ENCODE measurements at places on chromosomes 7 and 10.

GRCh38 chr10:49273082-49273465, 25.9 kb upstream of the C10orf71 start:
- no peak for DNase-seq

- DNase-seq, result no peak
These were observed 6.0 kb downstream of the PRR15 start for GRCh38 chr7:29569648-29570047.

DNA sequence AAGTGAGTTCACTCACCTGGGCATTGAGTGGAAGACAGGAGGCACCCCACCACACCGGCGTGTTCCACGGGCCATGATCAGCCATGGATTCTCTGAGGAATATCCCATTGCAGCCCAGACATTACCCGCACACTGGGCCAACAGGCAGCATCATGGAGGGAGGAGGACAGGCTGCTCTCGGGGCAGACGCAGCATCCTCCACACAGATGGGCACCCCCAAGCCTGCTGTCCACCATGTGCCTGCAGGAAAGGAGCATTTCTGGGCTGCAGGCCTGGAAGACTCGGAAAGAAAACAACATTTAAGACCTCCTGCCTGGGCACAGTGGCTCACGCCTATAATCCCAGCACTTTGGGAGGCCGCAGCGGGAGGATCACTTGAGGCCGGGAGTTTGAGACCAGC, 71.0 kb upstream of the SH2B2 start:
- DNase-seq, result no peak

GRCh38 chr7:37901236-37901827, 15.3 kb downstream of the SFRP4 start:
- DNase-seq, result peak; percentile 30

GRCh38 chr7:66330961-66331360, 125.8 kb downstream of the TPST1 start:
- DNase-seq, result no peak

GRCh38 chr10:60323162-60323561, 66.5 kb downstream of the ANK3 start:
- DNase-seq, result no peak

DNA sequence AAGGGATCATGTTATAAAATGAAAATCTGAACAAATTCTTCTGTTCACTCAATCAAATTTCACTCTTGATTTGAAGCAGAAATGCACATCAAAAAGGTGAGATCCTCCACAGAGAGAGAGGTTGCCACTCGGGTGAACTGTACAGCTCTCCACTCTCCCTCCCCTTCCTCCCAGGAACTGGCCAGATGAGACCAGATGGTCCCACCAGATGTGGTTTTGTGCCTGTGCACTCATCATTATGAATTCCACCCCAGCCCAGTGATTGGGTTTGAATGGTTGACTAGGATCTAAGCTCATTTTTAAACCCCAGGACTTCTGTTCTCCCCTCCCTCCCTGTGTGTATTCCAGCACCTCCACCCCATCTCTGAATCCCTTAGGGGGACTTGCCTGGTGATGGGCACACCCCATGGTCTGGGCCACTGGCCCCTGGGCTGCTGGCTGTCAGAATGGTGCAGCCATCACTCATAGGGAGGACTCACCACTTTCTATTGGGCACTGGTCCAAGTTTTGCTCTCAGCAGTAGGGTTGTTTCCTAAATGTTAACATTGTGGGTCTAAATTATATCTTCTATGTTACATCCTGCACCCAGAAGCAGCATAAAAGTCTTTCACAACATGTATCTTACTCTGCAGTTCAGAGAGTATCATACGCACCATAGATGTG, 393.1 kb downstream of the TNS3 start:
- DNase-seq, result no peak

DNA sequence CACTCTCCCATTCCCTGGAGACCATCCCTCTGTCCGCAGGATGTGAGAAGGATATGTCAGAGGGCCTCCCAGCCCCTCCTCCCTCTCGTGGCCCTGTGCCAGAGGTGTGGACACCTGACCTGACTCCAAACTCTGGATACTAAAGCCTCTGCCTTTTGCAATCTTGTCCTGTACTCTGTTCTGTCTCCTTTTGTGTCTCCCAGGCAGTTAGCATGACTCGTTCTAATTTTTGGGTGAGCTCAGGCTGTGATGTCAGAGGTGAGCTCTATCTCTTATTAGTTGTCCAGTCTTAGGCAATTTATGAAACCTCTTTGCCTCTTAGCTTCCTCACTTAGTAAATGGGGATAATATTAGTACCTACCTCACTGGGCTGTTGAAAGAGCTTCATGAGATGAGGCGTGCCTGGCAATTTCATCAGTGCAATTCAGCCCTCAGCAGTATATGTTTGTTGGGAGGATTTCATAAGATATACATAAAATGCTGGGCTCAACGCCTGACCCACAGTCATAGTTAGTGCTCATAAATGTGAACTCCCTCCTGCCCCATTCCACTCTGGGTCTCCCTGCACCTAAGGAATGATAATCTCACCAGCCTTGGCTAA, 10.9 kb downstream of the MARVELD1 start:
- DNase-seq, result no peak

- no peak for DNase-seq
These were observed 126.0 kb upstream of the ANKRD1 start for GRCh38 chr10:91046869-91047268.

GRCh38 chr10:73099141-73099540, 2.5 kb upstream of the P4HA1 start:
- no peak for DNase-seq

DNA sequence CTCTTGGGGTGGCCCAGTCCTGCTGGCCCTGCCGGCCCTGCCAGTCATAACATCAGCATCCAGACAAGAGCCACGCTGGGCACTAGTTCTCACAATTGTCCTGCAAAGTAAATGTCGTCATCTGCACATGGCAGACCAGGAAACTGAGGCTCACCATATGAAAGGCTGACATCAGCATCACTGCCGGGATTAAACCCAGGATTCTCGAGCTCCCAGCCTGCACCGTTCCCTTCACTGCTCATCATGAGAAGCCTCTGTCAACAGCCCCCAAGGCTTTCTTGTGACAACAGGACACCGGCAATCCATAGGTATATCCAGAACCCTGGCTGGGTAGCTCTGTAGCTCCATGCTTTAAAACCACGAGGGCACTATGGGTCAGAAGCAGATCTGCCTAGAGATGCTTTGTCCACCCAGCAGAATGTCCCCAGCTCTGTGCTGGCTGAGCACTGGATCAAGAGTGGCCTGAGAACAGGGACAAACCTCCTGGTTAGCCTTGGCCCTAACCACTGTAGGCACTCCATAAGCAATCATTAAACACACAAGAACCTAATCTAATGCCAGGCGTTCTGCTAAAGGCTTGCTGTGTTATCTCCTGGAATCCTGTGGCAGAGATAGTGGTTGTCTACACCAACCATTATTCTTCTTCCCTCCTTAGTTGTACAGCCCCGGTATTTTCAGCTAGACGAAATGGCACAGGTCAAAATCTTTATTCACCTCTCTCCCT, 41.2 kb upstream of the C10orf71 start:
- no peak for DNase-seq

DNA sequence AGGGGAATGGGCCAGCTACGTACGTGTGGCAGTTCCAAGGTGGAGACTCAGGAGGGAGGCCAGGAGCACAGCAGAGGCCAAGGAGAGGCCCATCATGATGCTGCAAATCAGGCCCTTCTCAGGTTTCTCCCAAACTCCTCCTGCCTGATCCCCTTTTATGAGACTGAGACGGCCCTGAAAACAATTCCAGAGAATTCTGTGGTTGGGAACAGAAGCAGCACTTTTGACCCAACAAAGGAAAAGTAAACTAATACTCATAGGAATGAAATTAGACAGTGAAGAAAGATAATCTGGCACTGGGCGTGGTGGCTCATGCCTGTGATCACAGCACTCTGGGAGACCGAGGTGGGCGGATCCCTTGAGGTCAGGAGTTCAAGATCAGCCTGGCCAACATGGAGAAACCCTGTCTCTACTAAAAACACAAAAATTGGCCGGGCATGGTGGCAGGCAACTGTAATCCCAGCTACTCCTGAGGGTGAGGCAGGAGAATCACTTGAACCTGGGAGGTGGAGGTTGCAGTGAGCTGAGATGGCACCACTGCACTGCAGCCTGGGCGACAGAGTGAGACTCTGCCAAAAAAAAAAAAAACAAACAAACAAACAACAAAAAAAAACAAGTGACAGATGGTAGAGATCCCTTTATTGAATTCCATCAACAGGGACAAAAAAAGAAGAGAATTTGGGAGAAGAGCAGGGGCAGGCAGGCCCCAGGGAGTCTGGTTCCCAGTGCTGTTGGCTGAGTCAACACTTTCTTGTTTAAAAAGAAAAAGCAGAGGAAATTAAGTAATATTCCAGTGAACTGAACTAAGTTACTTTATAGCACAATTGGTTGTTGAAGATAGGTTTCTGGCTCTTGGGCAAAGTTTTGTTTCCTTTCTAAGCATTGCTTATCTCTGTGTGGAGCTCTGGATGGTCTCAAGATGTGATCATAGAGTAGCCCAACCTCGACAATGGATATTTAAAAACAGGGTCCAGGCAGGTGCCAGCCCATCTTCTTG, at the start of gene CCL26:
Gene CCL26 (minus strand): TSS at position 131 of the 997 bp plus-strand sequence. CDS start 35 bp downstream, at position 96.
- DNase-seq, result no peak

DNA sequence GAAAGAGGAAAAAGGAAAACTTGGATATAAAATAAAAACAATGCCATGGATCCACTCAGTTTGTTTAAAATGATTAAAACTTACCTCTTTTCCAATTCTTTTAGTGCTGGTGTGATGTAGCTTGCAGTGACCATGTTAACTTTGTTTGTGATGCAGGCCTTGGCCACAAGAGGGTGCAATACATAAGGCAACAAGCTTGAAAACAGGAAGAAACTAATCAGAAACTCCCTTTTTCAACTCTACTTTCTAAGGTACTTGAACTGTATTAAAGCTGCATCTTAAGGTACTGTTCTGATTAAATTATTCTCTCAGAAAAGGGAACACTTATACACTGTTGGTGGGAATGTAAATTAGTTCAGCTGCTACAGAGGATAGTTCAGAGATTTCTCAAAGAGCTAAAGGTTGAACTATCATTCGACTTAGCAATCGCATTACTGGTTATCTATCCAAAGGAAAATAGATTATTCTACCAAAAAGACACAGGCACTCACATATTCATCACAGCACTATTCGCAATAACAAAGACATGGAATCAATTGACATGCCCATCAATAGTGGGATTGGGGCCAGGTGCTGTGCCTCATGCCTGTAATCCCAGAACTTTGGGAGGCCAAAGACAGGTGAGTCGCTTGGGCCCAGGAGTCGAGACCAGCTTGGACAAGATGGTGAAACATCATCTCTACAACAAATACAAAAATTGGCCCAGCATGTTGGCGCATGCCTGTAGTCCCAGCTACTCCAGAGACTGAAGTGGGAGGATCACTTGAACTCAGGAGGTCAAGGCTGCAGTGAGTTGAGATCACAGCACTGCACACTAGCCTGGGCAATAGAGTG, 50.9 kb downstream of the AASS start:
- DNase-seq, result peak; percentile 60

DNA sequence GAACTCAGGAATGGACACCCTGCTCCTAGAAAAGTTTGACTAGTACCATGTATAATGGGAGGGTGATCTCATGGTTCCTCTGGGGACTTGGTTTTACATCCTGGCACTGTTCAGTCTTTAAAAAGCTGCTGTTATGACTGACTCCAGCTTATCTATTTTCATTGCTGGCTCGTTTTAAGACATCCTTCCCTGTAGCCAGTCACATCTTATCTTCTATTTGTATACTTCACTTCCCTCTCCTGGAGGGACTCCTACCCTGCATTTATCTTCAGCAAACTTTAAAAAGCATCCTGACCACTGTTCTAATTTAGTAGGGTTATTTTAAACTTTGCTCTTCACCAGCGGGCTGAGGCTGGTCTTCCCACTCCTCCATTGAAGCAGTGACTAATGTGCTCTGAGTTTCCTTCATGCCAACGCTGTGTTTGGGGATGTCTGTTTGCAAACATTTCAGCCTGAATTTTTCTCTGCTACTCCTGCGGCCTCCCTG, 72.9 kb upstream of the ARMC3 start:
- DNase-seq, result no peak

GRCh38 chr7:106345421-106346166, 60.8 kb upstream of the NAMPT start:
- DNase-seq, result no peak

DNA sequence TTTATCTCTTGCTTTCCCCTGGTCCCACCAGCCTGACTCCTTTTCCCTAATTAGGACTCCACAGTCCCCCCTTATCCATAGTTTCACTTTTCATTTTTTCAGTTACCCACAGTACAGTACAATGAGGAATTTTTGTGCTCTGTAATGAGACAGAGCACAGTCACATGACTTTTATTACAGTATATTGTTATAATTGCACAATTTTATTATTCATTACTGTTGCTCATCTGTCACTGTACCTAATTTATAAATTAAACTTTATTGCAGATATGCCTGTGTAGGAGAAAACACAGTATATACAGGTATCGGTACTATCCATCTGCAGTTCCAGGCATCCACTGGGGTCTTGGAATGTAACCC, 125.4 kb downstream of the KCNMA1 start:
- DNase-seq, result no peak

DNA sequence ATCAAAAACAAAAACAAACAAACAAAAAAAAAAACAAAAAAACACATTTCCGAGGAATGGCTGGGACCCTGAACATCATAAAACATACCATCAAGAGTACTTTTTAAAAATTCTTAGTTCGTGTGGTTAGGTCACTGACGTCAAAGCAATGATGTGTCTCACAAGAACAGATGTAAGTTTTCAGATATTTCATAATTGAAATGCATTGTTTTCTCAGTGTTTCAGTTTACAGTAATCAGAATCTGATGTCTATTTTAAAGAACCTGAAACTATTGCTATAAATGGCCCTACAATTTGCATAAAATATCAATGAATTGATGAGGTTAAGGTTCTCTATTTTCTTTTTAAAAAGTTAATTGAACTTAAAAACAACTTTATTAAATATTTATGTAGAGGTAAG, 103.7 kb upstream of the HGF start:
- no peak for DNase-seq

Data from GM20000 (cell line).